ENCODE measurements at places on chromosomes 11 and 22. TPM values are rescaled to one million over a fixed set of nuclear protein-coding genes. Genes with fewer than 3 reads are reported as not detected.

The TNNI2 gene
- total RNA-seq: 20.2 TPM

The OR8D1 gene
- total RNA-seq: not detected

The TMPRSS5 gene
- 0.56 TPM for total RNA-seq

The DEFB131B gene
- total RNA-seq: not detected

The KCNJ4 gene
- total RNA-seq: 0.04 TPM

The PIH1D2 gene
- total RNA-seq: 0.99 TPM

GRCh38 chr11:81203876-81204275 lies 1529.8 kb downstream of the FAM181B start:
- H3K4me1 ChIP-seq: no peaks in the 10 kb centered on the region
- no peaks in the 10 kb centered on the region for H3K36me3 ChIP-seq
- H3K27me3 ChIP-seq: no peaks in the 10 kb centered on the region

DNA sequence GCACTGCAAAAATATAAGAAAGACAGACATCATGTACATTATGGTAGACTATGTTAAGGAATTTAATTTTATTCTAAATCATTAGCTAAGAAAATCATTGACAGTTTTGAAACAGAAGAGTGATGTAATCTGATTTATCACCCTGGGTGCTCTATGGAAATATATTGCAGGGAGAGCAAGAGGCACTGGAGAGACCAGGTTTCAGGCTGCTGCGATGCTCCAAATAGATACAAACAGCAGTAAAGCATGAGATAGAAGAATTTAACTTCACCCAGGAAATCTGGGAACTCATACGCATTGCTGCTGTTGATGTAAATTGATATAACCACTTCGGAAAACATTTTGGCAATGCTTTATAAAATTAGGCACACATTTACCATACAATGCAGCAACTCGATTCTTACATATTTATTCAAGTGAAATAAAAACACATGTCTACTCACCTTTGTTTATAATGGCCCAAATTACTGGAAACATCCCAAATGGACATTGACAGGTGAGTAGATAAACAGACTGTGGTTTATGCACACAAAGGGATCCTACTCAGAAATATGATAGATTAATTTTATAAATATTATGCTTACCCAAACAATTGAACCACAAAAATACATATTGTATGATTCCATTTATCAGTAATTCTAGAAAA lies 535.1 kb upstream of the CHORDC1 start:
- H3K4me1 ChIP-seq: peaks cover 11% of the 10 kb centered on the region
- H3K4me3 ChIP-seq: no peak overlapping the region
- no peak for DNase-seq
- no peaks in the 10 kb centered on the region for H3K27me3 ChIP-seq
- no peaks in the 10 kb centered on the region for H3K36me3 ChIP-seq
- no peak overlapping the region for H3K27ac ChIP-seq

DNA sequence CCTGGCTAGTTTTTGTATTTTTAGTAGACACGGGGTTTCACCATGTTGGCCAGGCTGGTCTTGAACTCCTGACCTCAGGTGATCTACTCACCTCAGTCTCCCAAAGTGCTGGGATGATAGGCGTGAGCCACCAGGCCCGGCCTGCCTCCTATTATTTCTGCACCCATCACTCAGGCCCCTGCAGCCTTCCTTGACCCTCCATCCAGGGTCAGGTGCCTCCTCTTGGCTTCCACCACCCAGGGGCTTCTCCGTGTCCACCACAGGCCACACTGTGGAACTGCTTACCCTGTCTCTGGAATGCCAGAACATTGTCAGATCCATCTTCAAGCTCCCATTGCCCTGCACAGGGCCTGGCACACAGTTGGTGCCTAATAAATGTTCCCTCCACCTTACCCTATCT lies 75.4 kb upstream of the RTL6 start:
- H3K27me3 ChIP-seq: peaks cover 3% of the 10 kb centered on the region
- no peak for DNase-seq
- no peak overlapping the region for H3K4me3 ChIP-seq

DNA sequence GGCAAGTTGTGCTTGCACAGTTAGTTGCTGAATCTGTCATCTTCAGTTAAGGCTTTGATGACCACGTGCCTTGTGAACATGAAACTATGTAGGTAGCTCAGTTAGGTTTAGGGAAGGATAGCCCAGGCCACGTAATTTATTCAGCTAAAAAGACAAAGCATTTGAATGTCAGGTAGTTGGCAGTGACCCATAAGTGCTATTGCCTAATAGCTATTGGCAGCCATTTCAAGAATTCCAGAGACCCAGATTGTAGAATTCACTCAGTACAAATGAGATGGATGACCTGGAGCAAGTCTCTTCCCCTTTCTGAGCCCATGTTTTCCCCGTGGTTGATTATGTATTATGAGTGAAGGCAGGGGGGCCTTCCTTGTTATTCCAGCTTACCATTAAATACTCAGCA lies 265.3 kb upstream of the ANO5 start:
- no peak for DNase-seq
- H3K27me3 ChIP-seq: no peaks in the 10 kb centered on the region
- H3K4me3 ChIP-seq: no peak overlapping the region
- H3K36me3 ChIP-seq: no peaks in the 10 kb centered on the region
- H3K4me1 ChIP-seq: no peaks in the 10 kb centered on the region

GRCh38 chr11:128480665-128481064 lies 106.7 kb downstream of the ETS1 start:
- H3K4me1 ChIP-seq: peaks cover 7% of the 10 kb centered on the region
- peaks cover 56% of the 10 kb centered on the region for H3K36me3 ChIP-seq
- no peak overlapping the region for H3K27ac ChIP-seq
- no peak for DNase-seq
- H3K27me3 ChIP-seq: no peaks in the 10 kb centered on the region
- H3K4me3 ChIP-seq: no peak overlapping the region

GRCh38 chr11:67136156-67136555 lies 17.1 kb downstream of the KDM2A start:
- no peaks in the 10 kb centered on the region for H3K27me3 ChIP-seq
- H3K4me1 ChIP-seq: no peaks in the 10 kb centered on the region
- no peak for DNase-seq
- H3K4me3 ChIP-seq: no peak overlapping the region
- H3K36me3 ChIP-seq: peaks cover 19% of the 10 kb centered on the region
- no peak overlapping the region for H3K27ac ChIP-seq

GRCh38 chr22:38220653-38221386 lies 19.0 kb downstream of the MAFF start:
- no peak overlapping the region for H3K4me3 ChIP-seq
- H3K4me1 ChIP-seq: peaks cover 15% of the 10 kb centered on the region
- no peaks in the 10 kb centered on the region for H3K36me3 ChIP-seq
- DNase-seq: no peak
- H3K27ac ChIP-seq: no peak overlapping the region

GRCh38 chr11:65395961-65396530 lies 9.6 kb downstream of the FRMD8 start:
- no peak overlapping the region for H3K4me3 ChIP-seq
- no peaks in the 10 kb centered on the region for H3K36me3 ChIP-seq
- peaks cover 3% of the 10 kb centered on the region for H3K4me1 ChIP-seq
- no peak overlapping the region for H3K27ac ChIP-seq
- DNase-seq: no peak

GRCh38 chr22:19517171-19517500 lies 7.1 kb downstream of the CLDN5 start:
- H3K4me3 ChIP-seq: no peak overlapping the region
- DNase-seq: no peak
- peaks cover 34% of the 10 kb centered on the region for H3K36me3 ChIP-seq
- no peak overlapping the region for H3K27ac ChIP-seq

- no peaks in the 10 kb centered on the region for H3K36me3 ChIP-seq
- no peaks in the 10 kb centered on the region for H3K4me1 ChIP-seq
- no peak overlapping the region for H3K27ac ChIP-seq
- H3K27me3 ChIP-seq: no peaks in the 10 kb centered on the region
Measured at GRCh38 chr11:76589477-76589876, 81.1 kb downstream of the LRRC32 start.

DNA sequence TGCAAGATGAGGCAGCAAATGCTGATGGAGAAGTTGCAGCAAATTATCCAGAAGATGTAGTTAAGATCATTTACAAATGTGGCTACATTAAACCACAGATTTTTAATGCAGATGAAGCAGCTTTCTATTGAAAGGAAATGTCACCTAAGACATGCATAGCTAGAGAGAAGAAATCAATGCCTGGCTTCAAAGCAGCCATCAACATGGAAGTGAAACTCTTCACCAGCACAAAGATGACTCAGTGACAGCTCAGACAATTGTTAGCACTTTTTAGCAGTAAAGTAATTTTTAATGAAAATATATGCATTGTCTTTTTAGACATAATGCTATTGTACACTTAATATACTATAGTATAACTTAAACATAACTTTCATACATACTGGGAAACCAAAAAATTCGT lies 71.4 kb downstream of the FANCF start:
- no peak overlapping the region for H3K27ac ChIP-seq
- no peaks in the 10 kb centered on the region for H3K27me3 ChIP-seq
- DNase-seq: no peak
- H3K4me1 ChIP-seq: peaks cover 5% of the 10 kb centered on the region

DNA sequence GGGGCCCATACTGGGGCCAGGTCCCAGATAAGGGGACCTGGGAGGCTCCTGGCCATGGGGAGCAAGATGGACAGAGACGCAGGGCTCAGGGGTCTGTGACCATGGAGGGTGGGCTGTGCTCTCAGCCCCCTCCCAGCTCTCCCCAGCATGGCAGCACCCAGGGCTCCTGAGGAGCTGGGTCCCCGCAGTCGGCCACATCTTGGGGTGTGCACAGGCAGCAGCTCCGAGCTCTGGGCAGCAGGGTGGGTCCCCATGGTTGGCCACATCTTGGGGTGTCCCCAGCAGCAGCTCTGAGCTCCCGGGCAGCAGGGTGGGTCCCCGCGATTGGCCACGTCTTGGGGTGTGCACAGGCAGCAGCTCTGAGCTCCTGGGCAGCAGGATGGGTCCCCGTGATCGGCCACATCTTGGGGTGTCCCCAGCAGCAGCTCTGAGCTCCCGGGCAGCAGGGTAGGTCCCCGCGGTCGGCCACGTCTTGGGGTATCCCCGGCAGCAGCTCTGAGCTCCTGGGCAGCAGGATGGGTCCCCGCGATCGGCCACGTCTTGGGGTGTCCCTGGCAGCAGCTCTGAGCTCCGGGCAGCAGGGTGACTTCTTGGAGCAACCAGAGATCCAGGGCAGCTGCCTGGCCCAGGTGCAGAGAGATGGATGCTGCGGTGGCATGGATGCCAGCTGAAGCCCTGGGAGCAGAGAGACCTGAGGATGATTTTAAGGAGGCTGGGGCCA lies 18.3 kb upstream of the MUC5B start:
- no peak overlapping the region for H3K4me3 ChIP-seq
- H3K27me3 ChIP-seq: peaks cover 19% of the 10 kb centered on the region
- H3K36me3 ChIP-seq: no peaks in the 10 kb centered on the region
- no peak for DNase-seq
- H3K27ac ChIP-seq: no peak overlapping the region

DNA sequence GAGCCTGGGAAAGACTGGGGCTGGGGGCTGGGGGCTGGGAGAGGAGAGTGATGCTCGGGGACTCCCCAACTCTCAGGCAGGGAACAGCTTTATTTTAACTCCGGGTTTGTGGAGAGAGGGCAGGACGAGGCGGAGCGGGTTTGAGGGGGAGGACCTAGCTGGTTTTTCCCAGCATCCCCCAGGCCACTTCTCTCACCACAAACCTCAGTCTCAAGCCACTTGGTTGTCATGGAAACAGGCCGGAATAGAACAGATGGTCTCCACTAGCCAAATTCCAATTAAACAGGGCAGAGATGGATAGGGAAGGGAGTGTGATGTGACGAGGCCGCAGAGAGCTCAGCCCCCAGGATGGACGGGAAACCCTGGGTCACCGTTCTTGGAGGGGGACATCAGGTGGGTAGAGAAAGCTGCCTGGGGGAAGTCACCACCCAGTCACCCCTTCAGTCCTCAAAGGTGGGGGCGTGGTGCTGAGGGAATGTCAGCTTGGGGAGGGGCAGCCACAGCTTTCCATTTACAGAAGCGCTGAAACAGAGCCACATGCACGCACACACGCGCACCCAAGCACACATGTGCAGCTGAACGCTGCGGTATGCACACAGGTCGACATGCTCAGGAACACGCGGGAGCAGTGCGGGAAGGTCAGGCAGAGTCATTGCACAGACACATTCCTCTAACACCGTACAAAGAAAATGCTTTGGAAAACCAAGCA lies 19.2 kb downstream of the NECTIN1 start:
- H3K27me3 ChIP-seq: no peaks in the 10 kb centered on the region
- peaks cover 3% of the 10 kb centered on the region for H3K36me3 ChIP-seq
- H3K4me3 ChIP-seq: no peak overlapping the region
- H3K4me1 ChIP-seq: peaks cover 24% of the 10 kb centered on the region
- peak; percentile 94 for DNase-seq
- H3K27ac ChIP-seq: no peak overlapping the region

DNA sequence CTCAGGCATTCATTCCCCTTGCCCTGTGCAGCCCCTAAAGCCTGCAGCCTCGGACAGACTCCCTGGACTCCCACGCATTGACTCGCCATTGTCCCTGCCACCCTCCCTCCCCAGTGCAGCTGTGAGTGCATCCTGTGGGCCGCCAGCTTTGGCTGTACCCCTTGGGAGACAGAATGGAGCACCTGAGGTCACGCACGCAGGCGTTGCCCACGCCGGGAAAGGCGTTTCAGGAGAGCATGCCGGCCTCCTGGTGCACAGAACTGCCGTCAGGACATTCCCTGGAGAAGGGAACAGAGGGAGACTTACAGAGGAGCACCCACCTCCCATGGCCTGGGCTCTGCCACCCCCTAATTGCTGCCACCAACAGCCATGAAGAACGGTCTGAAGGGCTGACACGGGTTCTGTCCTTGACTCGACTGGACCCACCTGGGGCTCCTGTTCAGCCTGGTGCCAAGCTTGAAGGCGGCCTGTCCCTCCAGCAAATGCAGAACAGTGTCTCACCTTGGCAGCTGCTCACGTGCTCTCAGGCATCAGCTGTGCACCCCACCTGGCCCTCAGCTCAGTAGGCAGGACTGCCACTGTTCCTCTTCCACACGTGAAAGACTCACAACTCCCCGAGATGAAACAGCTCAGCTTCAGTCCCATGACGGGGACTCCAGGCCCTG lies 503.8 kb downstream of the BRD1 start:
- no peaks in the 10 kb centered on the region for H3K36me3 ChIP-seq
- H3K4me1 ChIP-seq: no peaks in the 10 kb centered on the region
- no peak for DNase-seq
- no peak overlapping the region for H3K27ac ChIP-seq

- peaks cover 35% of the 10 kb centered on the region for H3K4me1 ChIP-seq
- H3K4me3 ChIP-seq: no peak overlapping the region
- peak; percentile 60 for DNase-seq
- H3K36me3 ChIP-seq: no peaks in the 10 kb centered on the region
Measured at GRCh38 chr22:26395926-26396325, 33.1 kb upstream of the ASPHD2 start.

GRCh38 chr11:116413301-116414242 lies 359.2 kb downstream of the BUD13 start:
- H3K36me3 ChIP-seq: no peaks in the 10 kb centered on the region
- no peaks in the 10 kb centered on the region for H3K4me1 ChIP-seq
- no peak overlapping the region for H3K4me3 ChIP-seq
- no peak overlapping the region for H3K27ac ChIP-seq
- no peak for DNase-seq

GRCh38 chr11:113690619-113691569 lies 15.2 kb downstream of the TMPRSS5 start:
- no peaks in the 10 kb centered on the region for H3K36me3 ChIP-seq
- no peaks in the 10 kb centered on the region for H3K27me3 ChIP-seq
- DNase-seq: peak; percentile 30
- no peaks in the 10 kb centered on the region for H3K4me1 ChIP-seq
- no peak overlapping the region for H3K27ac ChIP-seq

- no peaks in the 10 kb centered on the region for H3K36me3 ChIP-seq
- no peak overlapping the region for H3K4me3 ChIP-seq
- peak; percentile 25 for DNase-seq
- no peaks in the 10 kb centered on the region for H3K27me3 ChIP-seq
- peaks cover 42% of the 10 kb centered on the region for H3K4me1 ChIP-seq
- H3K27ac ChIP-seq: no peak overlapping the region
Measured at GRCh38 chr11:77170107-77170506, 42.1 kb downstream of the MYO7A start.
